ENCODE measurements at places on chromosomes 3 and 15. TPM values are rescaled to one million over a fixed set of nuclear protein-coding genes. Genes with fewer than 3 reads are reported as not detected.

GRCh38 chr3:114428044-114428595, 134.3 kb downstream of the TIGIT start:
- no peak for DNase-seq

- no peak for DNase-seq
Measured at GRCh38 chr15:60787837-60788691, 309.1 kb upstream of the ICE2 start.

DNA sequence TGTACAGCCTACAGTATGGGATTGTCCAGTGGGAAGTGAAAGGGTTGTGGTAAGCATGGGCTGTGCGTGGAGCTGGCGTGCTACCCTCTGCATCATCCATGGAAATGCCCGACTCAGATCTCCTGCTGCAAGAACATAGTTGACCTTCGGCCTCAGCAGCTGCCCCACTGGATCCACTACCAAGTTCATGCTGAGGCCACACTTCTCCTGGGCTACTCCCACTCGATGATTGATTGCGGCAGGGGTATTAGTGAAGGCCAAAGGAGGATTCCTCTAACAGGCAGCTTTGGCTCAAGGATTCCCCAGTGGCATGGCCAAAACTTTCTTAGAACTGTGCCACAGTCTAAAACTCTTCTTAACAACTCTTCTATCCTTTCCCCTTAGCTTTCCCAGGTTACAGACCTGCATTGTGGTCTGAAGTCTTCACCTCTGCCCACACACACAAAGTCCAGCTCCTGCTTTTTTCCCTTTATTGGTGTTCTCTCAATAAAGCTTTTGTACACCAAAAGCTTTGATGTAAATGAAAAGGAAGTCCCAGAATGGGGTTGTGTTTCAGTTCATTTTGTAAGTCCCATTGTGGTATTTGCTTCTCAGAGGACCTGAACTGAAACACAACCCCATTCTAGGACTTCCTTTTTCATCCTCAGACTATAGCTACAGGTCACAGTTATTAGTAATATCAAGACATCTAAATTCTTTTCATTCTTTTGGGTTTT, 4.9 kb upstream of the TBC1D5 start:
- DNase-seq = no peak

- no peak for DNase-seq
Measured at GRCh38 chr15:36843822-36844221, 256.5 kb downstream of the MEIS2 start.

The HTR3E gene
- total RNA-seq = not detected

The FMN1 gene
- total RNA-seq = 0.36 TPM

DNA sequence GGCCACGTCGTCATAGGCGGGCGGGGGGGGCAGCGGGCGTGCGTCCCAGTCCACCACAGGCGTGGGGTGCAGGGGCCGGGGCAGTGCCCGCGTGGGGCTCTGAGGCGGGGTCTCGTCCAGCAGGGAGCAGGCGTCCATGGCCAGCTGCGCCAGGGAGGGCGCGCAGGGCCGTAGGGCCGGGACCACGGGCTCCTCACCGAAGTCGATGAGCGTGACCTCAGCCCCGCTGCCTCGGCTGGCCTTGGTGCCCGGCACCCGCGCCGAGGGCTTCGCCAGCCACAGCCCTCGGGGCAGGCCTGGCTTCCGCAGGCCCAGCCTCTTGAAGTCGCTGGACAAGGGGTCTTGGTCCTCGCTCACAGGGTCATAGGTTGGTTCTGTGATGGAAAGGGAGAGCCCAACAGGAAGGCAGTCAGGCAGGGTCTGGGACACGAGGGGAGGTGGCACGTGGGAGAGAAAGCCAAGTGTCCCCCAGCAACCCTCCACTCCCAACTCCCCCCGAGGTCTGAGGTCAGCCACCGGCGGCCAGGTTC, 40.0 kb downstream of the TNK2 start:
- no peak for DNase-seq

The ACOX2 gene
- total RNA-seq = 2.2 TPM

The NR2E3 gene
- total RNA-seq = not detected

The LIPH gene
- 0.52 TPM for total RNA-seq

- DNase-seq = no peak
Measured at GRCh38 chr3:171286580-171287249, 173.5 kb downstream of the TNIK start.

The PDZRN3 gene
- not detected for total RNA-seq

- DNase-seq = peak; percentile 13
Measured at GRCh38 chr3:58214484-58215316, 3.9 kb upstream of the DNASE1L3 start.

DNA sequence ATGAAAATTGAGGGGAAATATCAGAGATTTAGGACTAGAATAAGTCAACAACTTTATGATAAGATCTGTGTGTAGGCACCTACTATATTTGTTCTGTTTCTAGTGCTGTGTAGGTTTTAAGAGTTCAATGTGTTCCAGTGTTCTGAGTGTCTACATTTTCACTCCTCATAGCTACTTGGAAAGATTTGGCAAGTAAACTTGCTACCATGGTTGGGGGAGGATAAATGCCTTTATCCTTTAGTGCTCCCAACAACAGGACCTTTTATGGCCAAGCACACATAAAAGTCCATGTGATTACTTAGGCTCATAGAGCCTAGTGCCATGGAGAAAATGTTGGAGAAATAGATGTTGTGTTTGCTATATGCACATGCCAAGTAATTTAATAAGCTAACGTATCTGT, 64.0 kb downstream of the LYSMD4 start:
- DNase-seq = no peak

GRCh38 chr15:23565395-23566070, at the start of gene MKRN3:
MKRN3 (plus strand) TSS chr15:23565674; CDS start chr15:23565783, 109 bp downstream.
- DNase-seq = peak; percentile 85

- no peak for DNase-seq
Measured at GRCh38 chr3:69113536-69113935, 8.9 kb downstream of the LMOD3 start.

The PPP1R14D gene
- not detected for total RNA-seq

- DNase-seq = no peak
Measured at GRCh38 chr15:61509327-61509840, 280.3 kb upstream of the RORA start.

DNA sequence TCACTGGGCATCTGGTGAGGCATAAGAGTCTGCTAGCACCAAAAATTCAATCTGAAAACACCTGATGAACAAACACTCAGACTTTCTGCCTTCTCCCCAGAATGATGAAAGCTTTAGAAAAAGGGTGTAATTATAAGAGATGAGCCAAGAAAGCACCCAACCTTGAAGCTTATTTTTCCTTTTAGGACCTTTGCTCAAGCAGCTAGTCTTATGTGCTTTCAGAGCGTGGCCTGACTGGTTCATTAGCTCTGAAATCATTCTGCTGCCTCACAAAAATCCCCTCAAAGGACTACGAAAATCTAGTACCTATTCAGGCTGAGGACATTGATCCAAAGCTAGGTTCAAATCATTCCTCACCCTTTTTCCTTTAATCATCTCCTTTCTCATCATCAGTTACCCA, 662.3 kb downstream of the MAGI1 start:
- no peak for DNase-seq

DNA sequence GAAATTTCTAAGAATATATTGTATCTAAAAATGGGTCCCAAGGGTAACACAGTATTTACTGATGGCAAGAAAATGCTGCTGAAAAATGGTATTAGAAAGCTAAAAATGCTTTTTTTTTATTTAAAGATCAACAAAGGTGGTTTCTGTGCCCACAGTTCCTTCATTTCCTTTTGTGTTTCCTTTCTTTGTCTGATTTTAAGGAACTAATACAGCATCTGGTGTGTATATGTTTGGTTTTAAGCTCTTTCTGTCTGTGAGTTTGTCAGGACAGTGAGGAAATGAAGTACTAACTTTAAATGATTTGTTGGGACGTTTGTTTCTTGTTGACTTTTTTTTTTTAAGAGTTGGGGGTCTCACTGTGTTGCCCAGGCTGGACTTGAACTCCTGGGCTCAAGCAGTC, 38.2 kb downstream of the RASA2 start:
- no peak for DNase-seq
